ENCODE measurements at places on chromosomes 13 and 19. TPM values are rescaled to one million over a fixed set of nuclear protein-coding genes. Genes with fewer than 3 reads are reported as not detected.
A peak's percentile ranks its signal among the peaks of the same experiment; 100 is the strongest.

Gene USHBP1
- not detected for total RNA-seq

Gene ZNF415
- 5.2 TPM for total RNA-seq

Gene IGSF23
- 2.7 TPM for total RNA-seq

Gene HSPB6
- 0.65 TPM for total RNA-seq

Gene TMEM255B
- total RNA-seq, result 3.3 TPM

Gene FUT6
- total RNA-seq, result not detected

DNA sequence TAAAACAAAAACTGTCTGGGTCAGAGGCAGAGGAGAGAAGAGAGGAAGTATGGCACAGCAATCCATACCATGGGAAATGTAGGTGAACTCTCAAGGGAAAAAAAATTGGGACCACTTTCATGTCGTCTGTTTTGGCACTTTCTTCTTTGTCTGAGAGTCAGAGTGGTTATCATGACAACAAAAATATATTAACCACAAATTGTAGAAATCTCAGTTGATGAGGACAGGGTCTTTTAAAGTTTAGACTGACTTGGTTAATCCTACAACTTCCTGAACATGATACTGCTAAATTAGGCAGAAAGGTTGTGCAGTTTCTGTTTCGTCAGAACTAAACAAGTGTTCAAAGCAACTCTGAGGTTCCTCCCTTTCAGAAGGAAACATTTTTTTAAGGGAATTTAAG lies 15.2 kb downstream of the KLF5 start:
- DNase-seq, result no peak

- DNase-seq, result no peak
Observed at GRCh38 chr19:492091-492531, 4.2 kb upstream of the MADCAM1 start.

GRCh38 chr13:19860884-19861655 lies 2.4 kb downstream of the ZMYM5 start:
- peak; percentile 81 for DNase-seq

GRCh38 chr13:74570834-74571233 lies 436.6 kb upstream of the KLF12 start:
- DNase-seq, result no peak

DNA sequence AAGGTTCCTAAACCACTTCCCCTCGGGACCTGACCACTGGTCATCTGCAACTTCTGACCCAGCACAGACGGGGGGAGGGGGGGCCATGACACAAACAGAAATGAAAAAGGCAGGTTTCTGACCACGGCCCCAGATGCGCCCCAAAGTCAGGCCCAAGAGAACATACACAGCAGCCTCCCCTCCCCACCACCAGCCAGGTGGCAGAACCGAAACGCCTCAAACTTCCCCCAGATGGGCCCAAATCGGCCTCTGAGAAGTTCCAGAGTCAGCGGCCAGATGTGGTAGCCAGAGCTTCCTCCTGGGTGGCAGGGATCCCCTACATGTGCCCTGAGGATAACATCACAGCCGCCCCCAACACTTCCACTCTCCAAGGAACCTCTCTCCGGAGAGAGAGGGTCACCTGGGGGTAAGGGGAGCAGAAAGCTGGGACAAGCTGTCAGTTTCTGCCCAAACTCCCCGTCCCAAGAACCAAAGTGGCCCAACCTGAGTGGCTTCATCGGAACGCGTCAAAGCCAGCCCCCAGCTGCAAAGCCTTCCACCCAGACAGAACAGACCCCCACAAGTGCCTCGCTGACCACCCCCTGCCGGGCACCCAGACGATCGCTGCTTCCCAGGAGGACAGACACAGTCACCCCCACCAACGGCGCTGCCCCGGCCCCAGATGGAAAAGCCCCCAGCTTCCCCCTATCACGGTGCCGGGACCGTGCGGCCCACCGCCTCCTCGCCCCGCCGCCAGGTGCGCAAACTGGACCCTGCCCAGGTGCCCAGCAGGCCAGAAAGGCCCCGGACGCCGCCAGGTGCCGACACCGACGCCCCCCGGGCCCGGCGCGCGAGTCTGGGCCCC lies 800 bp downstream of the ELL start:
- DNase-seq, result no peak

DNA sequence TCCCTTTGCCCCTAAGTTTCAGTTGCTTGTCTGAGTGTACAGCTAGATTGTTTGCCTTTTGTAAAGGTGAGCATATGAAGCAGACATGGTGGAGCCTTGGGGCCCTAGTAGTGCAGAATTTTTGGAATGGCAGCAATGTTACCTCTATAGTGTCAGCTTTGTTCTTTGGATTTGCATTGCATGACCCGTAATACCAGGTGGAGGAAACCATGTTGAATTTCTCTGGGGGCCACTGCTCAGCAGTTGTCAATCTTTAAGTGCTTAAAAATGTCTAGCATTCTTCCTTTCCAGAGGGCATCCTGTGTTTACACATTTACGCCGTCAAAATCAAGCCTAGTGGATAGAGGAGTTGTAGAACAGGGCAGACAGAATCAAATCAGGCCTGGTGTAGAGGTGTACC lies 303.3 kb downstream of the ATP8A2 start:
- no peak for DNase-seq

DNA sequence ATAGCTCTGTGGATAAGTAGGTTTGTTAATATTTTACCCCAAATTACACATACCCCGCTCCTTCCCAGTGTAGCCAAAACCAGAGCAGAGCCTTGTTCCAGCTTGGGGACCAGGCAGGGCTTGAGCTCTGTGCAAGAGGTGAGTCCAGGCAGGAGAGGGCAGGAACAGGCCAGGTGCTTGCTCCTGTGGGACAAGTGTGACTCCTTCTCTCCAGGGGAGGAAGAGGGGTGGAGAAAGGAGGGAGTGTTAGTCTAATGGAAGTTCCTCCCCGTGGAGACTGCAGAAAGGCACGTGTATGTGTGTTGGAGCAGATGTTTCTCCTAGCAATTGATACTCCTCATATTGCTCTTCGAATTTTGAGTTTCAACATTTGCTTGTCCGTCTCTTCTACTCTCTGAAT lies 201.0 kb downstream of the FGF9 start:
- DNase-seq, result peak; percentile 2

GRCh38 chr13:51639171-51639570 lies 54.9 kb downstream of the WDFY2 start:
- no peak for DNase-seq

DNA sequence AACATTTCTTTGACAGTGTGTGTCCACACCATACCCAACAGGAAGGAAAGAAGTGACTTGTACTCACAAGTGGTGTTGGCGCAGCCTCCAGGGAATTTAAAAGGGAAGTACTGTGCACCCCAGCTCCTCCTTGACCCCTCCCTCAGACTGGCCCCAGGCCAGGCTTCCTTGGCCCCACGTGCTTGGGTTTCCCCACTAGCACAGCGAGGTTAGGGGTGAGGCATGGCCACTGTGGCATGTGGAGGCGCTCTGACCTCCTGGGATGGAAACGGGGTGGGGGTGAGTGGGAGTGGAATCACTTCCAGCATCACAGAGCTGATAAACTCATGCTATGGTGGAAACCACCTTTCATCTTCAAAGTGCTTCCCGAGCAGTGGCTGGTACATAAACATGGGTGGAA lies 168.6 kb downstream of the ZNF536 start:
- DNase-seq, result no peak

- no peak for DNase-seq
Observed at GRCh38 chr13:57672168-57672567, 40.6 kb downstream of the PCDH17 start.
